HEK293T (cell line): ENCODE measurements at places on chromosomes 5 and 9.

- DNase-seq: no peak
These were observed 13.4 kb downstream of the ELOVL7 start for GRCh38 chr5:60830581-60831127.

DNA sequence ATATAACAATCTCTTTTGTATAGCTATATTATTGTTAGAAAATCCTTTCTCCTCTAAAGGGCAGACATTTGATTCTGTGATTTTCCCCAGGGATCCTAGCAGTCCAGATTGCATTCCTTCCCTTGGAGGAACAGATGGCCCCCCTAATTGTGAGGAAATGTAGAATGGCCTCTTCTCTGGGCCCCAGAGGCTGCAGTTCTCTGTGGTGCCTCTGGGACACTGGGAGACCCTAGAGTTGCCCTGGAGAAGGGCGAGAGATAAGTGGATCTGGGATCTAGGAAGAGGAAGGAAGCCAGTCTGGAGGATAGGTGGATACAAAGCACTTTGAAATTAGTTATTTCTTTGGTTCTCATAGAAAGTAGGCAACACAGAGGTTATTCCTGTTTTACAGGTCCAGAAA, 1.9 kb upstream of the HINT2 start:
- DNase-seq: peak; percentile 31

DNA sequence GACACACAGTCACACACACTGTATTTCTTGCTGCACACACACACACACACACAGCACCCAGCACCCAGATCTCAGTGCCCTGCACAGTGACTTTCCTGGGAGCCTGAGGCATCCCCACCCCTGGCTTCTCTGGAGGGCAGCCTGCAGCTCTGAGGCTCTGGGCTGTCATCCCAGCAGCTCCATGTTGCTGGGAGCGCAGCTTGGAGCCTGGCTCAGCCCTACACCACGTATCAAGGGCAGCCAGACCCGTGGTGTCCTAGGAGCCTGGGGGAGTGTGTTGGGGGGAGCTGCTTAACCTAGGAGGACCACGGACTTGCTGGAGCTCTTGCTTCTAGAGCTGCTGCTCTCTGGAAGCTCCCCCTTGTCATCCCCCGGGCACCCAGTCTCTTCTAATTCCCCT, 5.2 kb downstream of the IER5L start:
- DNase-seq: no peak

- DNase-seq: no peak
These were observed 10.3 kb downstream of the CNOT8 start for GRCh38 chr5:154868702-154869101.

DNA sequence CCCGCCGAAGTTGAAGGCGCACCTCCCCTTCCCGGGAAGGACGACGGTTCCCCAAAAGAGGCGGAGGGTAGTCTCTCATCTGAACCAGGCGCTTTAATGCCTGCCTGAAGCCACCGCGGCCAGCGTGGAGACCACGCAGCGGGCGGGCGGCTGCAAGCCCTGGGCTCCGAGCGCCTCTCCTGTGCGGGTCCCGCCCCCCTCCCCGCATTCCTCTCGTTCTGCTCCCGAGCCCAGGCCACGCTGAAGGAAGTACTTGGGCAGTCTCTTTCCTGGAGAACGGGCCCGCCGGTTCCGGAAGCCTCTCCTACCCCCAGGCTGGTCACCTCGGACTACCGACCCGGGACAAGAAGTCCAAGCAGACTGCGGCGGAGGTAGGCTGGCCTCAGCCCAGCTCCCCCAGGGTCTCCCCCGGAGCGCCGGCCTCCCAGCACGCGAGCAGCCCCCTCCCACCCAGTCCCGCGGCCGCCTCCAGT, 571 bp downstream of the PPIC start:
- DNase-seq: peak; percentile 59

- no peak for DNase-seq
These were observed 199.5 kb downstream of the MAST4 start for GRCh38 chr5:66795682-66796081.

- no peak for DNase-seq
These were observed 209.2 kb upstream of the KLF4 start for GRCh38 chr9:107698779-107699178.

GRCh38 chr5:132839426-132840301, 9.2 kb upstream of the SHROOM1 start:
- no peak for DNase-seq

DNA sequence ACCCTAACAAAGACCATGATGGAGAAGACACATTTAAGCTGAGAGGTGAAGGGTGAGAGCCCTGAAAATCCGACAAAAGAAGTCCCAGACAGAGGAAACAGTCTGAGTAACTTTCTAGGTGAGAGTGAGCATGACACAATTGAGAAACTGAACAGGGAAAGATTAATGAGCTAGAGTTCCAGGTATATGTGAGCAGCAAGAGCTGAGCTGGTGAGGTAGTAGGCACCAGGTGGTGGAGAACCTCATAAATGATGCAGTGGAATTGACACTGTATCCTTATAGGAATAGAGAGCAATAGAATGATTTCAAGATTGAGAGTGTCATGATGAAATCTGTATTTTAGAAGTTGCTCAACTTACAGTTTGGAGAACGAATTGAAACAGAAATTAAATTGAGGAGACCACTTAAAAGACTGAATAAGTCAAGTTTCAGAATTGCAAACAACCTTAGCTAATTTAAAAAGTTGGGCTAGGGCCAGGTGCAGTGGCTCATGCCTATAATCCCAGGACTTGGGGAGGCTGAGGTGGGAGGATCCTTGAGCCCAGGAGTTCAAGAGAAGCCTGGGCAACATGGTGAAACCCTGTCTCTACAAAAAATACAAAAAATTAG, 89.8 kb downstream of the NREP start:
- DNase-seq: no peak

GRCh38 chr9:132745756-132746709, 75.8 kb downstream of the GTF3C4 start:
- DNase-seq: no peak

GRCh38 chr5:1983919-1984695, 101.4 kb upstream of the IRX4 start:
- DNase-seq: no peak

- peak; percentile 34 for DNase-seq
These were observed 1.1 kb downstream of the CTNNAL1 start for GRCh38 chr9:109012009-109012875.

GRCh38 chr5:140192715-140193430, 17.9 kb downstream of the CYSTM1 start:
- no peak for DNase-seq

DNA sequence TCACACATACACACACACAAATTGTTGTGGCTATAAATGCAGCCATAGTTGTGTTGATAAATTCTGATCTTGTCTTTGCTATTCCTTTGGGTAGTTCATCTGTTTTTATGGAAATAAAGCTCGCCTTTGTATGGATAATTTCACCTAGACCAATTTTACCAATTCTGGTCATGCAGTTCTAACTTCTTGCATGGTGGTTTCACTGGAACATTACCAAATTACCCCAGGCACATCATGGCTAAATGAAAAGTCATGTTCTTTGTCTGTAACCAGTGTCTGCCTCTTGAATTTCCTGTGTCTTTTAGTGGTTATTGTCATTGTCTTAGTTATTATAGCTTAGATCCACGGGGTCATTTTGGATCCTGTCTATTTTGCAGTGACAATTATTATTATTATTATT, 50.3 kb upstream of the TMC1 start:
- DNase-seq: no peak

- no peak for DNase-seq
These were observed 332.2 kb downstream of the HTR1A start for GRCh38 chr5:63629951-63630630.

GRCh38 chr5:83741571-83741970, 20.9 kb upstream of the HAPLN1 start:
- no peak for DNase-seq

- no peak for DNase-seq
These were observed 224.3 kb upstream of the S1PR3 start for GRCh38 chr9:88766778-88767503.

DNA sequence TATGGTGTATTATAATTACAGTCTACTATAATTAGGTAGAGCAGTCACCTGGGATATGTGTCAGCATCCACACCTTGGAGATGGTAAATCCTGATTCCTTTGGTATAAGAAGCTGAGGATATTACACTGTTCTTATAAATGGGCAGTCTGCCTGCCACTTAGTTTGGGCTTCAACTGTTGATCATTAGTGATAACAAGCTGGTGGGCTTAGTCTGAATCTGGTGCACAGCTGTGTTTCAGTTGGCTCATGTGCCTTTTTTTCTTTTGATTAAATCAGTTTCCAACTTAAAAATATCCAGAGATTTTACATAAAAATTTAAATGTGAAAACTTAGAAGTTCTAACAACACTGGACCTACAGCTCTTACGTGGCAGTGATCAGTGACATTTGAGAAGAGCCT, 21.2 kb downstream of the LVRN start:
- no peak for DNase-seq

- no peak for DNase-seq
These were observed 48.7 kb downstream of the PCSK1 start for GRCh38 chr5:96384353-96384752.

DNA sequence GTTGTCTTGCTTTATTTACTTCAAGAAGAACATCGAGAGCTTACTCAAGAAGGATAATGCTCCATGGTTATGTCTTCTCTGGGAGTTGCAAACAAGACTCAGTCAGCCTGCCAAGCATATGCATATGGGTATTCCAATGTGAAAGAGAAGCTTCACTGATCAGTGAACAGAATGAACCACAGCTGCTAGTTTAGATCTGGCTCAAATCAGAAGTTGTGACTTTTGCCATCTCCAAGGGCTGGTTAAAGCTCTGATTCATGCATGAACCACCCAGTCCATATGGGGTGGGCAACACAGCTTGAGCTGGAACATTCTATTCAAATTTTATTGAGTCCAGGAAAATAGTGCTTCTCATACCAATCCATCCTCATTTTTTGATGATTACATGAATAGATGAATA, 50.0 kb downstream of the ATPSCKMT start:
- no peak for DNase-seq

DNA sequence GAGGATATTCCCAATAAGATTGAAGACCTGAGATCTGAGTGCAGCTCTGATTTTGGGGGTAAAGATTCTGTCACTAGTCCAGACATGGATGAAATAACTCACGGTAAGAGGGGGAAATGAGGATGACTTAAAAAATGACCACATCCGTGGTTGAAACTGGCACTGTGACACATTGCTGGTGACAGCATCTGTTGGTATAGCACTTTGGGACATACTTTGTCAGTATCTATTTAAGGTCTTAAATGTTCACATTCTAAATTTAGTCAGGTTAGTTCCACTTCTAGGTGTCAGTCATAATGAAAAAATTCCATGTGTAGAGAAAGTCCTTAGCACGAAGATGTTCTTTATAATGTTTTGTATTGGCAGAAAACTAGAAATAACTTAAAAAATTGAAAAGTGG, 70.9 kb downstream of the GAPVD1 start:
- DNase-seq: no peak

GRCh38 chr9:28916348-28916747, 1343.1 kb upstream of the C9orf72 start:
- DNase-seq: no peak

GRCh38 chr9:111427186-111427585, 57.0 kb downstream of the ECPAS start:
- no peak for DNase-seq

GRCh38 chr9:128193469-128194096, 2.2 kb upstream of the CIZ1 start:
- no peak for DNase-seq

DNA sequence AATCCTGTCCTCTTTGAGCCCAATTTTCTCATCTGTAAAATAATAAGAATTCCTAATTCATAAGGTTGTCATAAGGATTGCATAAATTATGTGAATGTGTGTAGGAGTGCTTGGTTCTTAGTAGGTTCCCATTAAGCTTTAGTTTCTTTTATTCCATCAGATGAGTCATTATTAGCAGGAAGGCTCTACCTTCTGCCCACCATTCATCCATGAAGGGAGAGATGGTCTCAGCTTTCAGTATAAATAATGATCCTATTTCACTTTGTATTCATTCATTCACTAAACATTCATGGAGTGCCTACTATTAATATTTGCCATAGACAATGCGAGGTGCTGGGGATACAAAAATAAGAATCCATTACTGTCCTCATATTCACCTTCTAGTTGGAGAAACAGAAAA, 3.0 kb downstream of the CMYA5 start:
- no peak for DNase-seq

DNA sequence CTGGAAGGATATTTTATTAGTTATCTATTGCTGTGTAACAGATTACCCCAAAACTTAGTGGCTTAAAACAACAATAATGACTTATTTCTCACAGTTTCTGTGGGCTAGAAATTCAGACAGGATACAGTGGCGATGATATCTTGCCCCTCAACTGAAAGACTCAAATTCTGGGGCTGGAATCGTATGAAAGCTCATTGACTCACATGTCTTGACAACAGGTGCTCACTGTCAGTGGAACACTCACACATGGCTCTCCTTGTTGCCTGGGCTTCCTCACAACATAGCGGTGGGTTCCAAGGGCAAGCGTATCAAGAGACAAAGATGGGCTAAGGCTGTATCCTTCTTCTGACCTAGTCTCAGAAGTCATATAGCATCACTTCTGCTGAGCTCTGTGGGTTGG, 3.7 kb upstream of the GNPDA1 start:
- no peak for DNase-seq

- no peak for DNase-seq
These were observed 66.3 kb upstream of the PAPPA start for GRCh38 chr9:116087246-116087645.

DNA sequence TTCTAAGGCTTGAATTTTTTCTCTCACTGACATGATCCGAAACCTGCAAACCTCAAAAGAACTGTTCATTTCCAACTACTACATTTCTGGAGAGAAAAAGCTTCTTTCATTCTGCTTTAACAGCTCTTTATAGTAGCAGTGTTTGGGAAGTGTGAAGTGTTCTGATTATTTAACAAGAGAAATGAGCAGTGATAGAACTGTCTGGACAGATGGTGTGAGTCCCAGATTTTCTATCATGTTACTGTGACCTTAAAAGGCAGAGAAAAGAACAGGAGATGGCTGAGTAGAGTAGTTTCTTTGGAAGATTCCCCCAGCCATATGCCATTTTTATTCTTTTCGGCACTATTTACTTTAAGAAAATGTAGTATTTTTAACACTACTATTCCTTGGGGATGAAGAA, 41.3 kb upstream of the TAL2 start:
- no peak for DNase-seq

- peak; percentile 21 for DNase-seq
These were observed at the start of gene NPR3 for GRCh38 chr5:32710550-32711361. NPR3 (plus strand) TSS chr5:32711321; CDS start chr5:32711777, 456 bp downstream.

- DNase-seq: no peak
These were observed 51.1 kb downstream of the CTNND2 start for GRCh38 chr5:11853140-11853539.
